Muscle of arm (tissue), 14 donors: ENCODE measurements at places on chromosomes 13 and 19.

DNA sequence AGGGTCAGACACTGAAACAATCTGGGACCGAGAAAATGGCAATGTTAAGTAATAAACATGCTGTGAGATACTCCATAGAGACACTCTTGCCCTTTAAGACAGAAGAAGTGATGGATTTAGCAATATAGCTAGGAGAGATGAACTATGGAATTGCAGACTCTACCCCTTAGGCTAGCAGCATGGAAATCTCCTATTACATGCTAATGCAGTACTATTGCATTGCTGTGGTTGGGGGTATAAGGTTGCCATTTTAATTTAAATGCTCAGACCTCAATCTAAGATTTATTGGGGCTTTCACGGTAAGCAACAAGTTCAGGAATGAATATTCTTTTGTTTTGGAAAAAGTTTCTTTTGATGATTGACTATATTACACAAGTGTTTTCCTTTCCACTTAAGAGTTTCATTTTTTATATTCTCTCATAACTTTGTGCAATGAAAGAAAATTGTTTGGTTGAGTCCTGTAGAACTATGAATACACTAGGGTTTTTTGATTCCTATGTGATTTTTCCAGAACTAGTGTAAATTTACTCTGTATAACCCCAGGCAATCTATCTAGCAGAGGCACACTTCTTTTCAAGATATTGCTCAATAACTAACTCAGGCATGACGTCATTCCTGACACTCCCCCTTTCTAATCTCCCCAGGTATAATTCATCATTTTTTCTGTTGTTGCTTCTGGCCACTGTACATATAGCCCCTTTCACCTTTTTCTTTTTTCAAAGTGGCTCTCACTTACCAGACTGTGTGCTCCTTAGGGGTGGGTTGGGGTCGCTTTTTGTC lies 394.7 kb upstream of the KLF12 start:
- DNase-seq = no peak

GRCh38 chr19:11007962-11008532 lies 47.2 kb downstream of the SMARCA4 start:
- DNase-seq = no peak

- DNase-seq = no peak
Observed at GRCh38 chr19:41928754-41929535, 696 bp upstream of the ERFL start.

DNA sequence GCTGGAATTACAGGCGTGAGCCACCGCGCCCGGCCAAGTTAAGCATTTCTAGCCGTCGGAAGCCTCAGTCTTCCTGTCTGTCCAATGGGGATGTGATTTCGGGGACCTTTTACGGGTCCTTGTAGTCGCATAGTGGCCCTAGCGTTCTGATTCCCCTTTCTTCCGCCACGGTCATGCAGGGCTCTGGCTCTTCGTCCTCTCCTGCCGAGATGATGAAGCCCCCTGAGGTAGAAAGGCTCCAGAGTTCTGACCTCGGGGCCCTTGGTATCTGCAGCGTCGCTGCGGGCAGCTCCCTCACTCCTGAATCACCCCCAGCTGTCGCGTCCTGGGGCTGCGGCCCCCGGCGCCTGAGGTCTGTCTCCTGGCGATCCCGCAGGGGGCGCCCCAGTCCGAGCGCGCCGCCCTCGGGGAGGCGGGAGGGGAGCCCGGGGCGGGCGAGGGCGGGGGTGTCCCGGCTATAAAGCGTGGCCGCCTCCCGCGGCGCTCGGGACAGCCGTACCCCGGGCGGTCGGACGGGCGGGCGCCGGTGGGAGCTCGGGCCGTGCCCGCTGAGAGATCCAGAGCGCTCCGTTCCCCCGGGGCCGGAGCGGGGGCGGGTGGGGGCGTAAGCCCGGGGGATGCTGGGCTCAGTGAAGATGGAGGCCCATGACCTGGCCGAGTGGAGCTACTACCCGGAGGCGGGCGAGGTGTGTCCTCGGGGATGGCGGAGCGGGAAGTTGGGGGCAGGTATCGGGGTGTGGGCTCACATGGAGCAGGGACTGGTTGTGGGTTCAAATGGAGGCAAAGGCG lies at the start of gene FOXA3:
Gene FOXA3 (plus strand): TSS at position 487 of the 789 bp plus-strand sequence. CDS start 131 bp downstream, at position 618.
- DNase-seq = no peak

DNA sequence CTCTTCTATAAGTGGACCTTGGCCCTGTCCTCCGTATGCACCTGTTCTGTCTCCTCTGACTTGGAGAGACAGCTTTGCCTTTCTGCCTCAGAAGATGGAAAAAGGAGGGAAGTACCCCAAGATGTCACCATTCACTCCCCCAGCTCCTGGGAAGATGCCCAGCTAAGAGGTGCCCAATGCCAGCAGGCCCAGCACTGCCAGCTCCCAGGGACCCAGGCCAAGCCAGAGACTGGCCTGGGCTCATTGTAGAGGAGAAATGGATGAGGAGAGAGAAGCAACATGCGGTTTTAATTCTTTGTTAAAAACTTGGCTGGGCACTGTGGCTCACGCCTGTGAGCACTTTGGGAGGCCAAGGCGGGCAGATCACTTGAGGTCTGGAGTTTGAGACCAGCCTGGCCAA lies 111.5 kb upstream of the ZNF507 start:
- no peak for DNase-seq
